ENCODE measurements at places on chromosomes 6 and 20.

DNA sequence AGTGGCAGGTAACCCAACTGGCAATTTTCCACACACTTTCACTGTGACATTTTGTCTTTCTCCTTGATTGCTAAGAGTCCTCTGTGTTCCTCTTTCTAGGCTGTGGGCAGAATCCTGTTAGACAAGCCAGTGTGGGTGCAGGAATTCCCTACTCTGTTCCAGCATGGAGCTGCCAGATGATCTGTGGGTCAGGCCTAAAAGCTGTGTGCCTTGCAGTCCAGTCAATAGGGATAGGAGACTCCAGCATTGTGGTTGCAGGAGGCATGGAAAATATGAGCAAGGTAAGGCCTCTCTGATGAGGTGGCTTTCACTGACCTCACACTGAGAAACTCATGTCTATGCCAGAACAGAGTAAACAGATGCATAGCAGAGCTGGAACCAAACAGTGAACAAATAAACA is 5.1 kb downstream of the ACAT2 start:
- DNase-seq: no peak
- no peaks in the 10 kb centered on the region for H3K4me1 ChIP-seq
- no peaks in the 10 kb centered on the region for H3K27me3 ChIP-seq

- no peaks in the 10 kb centered on the region for H3K36me3 ChIP-seq
- H3K27ac ChIP-seq: no peak overlapping the region
- no peak for DNase-seq
- H3K27me3 ChIP-seq: no peaks in the 10 kb centered on the region
Measured at GRCh38 chr6:108921547-108922361, 73.5 kb downstream of the ARMC2 start.

GRCh38 chr6:124742971-124743370 is 219.3 kb upstream of the RNF217 start:
- DNase-seq: no peak
- no peaks in the 10 kb centered on the region for H3K36me3 ChIP-seq
- no peaks in the 10 kb centered on the region for H3K27me3 ChIP-seq

DNA sequence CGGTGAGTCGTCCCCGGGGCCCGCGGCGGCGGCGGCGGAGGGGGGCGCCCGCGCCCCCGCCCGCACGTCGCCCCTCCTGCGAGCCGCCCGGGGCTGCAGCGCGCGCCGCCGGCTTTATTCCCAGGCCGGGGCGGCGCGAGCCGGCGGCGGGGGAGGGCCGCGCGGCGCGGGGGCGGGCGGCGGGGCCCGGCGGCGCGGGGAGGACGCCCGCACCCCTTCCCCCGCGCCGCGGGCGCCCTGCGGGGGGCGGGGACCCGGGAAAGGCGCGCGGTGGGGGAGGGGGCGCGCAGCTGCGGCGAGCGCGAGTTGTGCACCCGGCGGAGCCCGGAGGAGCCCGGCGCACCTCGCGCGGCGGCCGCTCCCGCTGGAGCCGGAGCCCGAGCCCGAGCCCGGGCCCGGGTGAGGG is 646 bp downstream of the HMGA1 start:
- H3K27me3 ChIP-seq: no peaks in the 10 kb centered on the region
- no peaks in the 10 kb centered on the region for H3K36me3 ChIP-seq
- peak overlapping the region; percentile 78 for H3K4me3 ChIP-seq
- no peak for DNase-seq

- H3K36me3 ChIP-seq: no peaks in the 10 kb centered on the region
- no peak overlapping the region for H3K27ac ChIP-seq
- H3K4me3 ChIP-seq: no peak overlapping the region
- no peak for DNase-seq
- no peaks in the 10 kb centered on the region for H3K4me1 ChIP-seq
Measured at GRCh38 chr20:12916699-12917098, 92.1 kb upstream of the SPTLC3 start.

- DNase-seq: no peak
- H3K27ac ChIP-seq: no peak overlapping the region
- no peaks in the 10 kb centered on the region for H3K27me3 ChIP-seq
- H3K4me3 ChIP-seq: no peak overlapping the region
- no peaks in the 10 kb centered on the region for H3K4me1 ChIP-seq
Measured at GRCh38 chr6:36135053-36135731, 4.9 kb downstream of the MAPK13 start.

DNA sequence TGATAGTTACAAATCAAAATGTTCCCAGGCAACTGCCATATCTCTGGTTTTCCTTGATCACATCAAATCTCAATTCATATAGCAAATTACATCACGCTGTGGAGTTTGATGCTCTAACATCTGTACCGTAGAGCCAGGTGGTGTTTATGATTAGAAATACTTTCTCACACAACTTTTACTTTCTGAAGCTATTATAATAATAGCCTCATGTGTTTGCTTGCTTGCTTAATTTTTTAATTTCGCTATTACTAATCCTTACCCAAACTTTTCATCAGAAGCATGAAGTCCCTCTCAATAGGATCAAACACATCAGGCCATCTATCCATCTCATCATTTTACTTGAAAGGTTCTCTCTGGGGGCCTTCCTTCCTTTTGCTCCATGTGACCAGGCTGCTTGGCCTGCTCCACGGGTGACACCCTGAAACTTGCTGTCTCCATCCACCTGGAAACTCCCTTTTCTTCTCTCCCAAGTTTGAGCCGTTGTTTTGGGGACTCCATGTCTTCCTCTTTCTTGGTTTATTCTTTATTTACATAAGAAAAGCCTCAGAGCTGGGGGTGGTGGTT is 75.4 kb downstream of the ADAT2 start:
- no peak overlapping the region for H3K27ac ChIP-seq
- H3K4me1 ChIP-seq: no peaks in the 10 kb centered on the region
- no peaks in the 10 kb centered on the region for H3K27me3 ChIP-seq
- DNase-seq: no peak
- no peak overlapping the region for H3K4me3 ChIP-seq

DNA sequence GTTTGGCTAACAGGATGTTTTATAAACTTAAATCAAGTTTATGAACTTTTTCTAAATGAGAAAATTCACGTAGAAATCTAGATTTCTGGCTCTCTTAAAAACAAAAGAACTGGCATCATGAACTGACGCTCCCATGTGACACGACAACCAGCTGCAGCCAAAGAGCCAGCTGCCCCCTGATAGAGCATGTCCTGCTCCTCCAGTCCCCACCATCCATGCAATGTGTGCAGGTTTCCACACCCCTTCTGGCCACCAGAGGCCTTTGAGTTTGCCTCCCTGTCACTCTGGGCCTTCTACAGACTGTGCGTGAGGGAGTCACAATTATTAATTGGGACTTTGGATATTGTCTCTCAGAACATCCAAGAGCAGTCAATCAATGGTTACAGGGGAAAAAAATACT is 1.6 kb upstream of the GPLD1 start:
- H3K27ac ChIP-seq: no peak overlapping the region
- no peak overlapping the region for H3K4me3 ChIP-seq
- DNase-seq: no peak
- H3K36me3 ChIP-seq: no peaks in the 10 kb centered on the region

GRCh38 chr6:157020398-157020797 is 243.2 kb downstream of the ARID1B start:
- H3K27ac ChIP-seq: peak overlapping the region; percentile 98
- H3K27me3 ChIP-seq: no peaks in the 10 kb centered on the region
- H3K36me3 ChIP-seq: no peaks in the 10 kb centered on the region
- DNase-seq: no peak
- H3K4me3 ChIP-seq: peak overlapping the region; percentile 94

DNA sequence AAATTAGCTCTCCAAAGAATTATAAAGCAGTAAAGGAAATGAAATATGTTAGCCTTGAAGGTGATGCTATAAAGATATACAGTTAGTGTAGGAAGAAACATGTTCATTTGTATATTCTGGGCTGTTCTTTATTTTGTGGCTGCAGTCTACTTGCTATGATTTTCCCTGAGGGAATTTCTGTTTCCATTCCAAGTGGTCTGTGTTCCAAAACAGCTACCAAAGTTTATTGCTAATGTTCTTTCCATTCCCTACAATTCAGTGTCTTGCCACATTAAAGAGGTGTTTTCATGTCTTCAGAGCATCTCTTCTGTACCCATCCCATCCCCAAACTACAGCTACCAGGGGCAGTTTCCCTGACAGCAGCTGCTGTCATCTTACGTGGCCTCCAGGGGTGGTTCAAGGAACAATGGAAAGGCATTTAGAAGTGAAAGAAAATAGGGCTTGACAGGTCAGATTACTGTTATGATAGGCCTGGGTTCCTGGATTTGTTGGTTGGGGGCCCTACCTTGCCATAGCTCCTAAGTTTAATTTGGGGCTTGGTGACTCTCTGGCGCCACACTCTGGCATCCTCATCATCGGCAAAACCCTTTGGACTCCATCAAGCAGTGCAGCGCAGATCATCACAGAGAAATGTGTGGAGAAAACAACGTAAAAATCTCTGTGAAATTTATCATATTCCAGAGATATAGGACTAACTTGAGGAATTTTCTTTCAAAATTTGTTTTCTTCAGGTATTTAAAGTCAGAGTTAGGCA is 33.8 kb upstream of the AIG1 start:
- no peak overlapping the region for H3K4me3 ChIP-seq
- no peak overlapping the region for H3K27ac ChIP-seq
- no peaks in the 10 kb centered on the region for H3K4me1 ChIP-seq
- no peak for DNase-seq
- H3K27me3 ChIP-seq: no peaks in the 10 kb centered on the region

GRCh38 chr20:18202966-18203365 is 65.3 kb downstream of the KAT14 start:
- no peak overlapping the region for H3K27ac ChIP-seq
- no peak for DNase-seq
- no peaks in the 10 kb centered on the region for H3K27me3 ChIP-seq
- no peaks in the 10 kb centered on the region for H3K36me3 ChIP-seq

GRCh38 chr20:62980380-62980960 is 26.3 kb downstream of the BHLHE23 start:
- H3K27ac ChIP-seq: no peak overlapping the region
- H3K4me3 ChIP-seq: no peak overlapping the region
- no peak for DNase-seq
- H3K27me3 ChIP-seq: no peaks in the 10 kb centered on the region

DNA sequence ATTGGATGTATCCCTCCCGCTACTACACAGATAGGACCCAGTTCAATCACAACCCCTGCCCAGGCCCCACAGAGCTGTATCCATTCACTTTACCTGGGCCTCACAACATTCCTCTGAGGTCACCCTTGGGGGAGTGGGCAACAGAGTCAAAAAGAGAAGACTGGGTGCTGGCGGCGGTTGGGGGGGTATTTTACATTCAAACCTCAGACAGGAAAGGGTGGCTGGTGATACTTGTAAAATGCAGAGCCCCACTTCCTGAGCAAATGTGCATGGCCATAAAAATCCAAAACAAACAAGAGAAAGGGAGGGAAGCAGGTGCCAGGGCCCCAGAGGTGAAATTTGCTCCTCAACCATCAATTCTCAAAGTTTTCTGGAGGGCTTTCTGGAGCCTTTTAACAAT is 3.5 kb downstream of the LRFN2 start:
- peaks cover 6% of the 10 kb centered on the region for H3K4me1 ChIP-seq
- no peaks in the 10 kb centered on the region for H3K27me3 ChIP-seq
- no peak for DNase-seq
- no peaks in the 10 kb centered on the region for H3K36me3 ChIP-seq
- H3K27ac ChIP-seq: no peak overlapping the region

- no peaks in the 10 kb centered on the region for H3K27me3 ChIP-seq
- DNase-seq: no peak
- no peaks in the 10 kb centered on the region for H3K36me3 ChIP-seq
Measured at GRCh38 chr6:115901896-115902295, 158.8 kb downstream of the FRK start.
